ENCODE measurements at places on chromosomes 7 and 10.
A peak's percentile ranks its signal among the peaks of the same experiment; 100 is the strongest.

GRCh38 chr10:96034625-96035024 lies 8.8 kb upstream of the CCNJ start:
- DNase-seq, result no peak

DNA sequence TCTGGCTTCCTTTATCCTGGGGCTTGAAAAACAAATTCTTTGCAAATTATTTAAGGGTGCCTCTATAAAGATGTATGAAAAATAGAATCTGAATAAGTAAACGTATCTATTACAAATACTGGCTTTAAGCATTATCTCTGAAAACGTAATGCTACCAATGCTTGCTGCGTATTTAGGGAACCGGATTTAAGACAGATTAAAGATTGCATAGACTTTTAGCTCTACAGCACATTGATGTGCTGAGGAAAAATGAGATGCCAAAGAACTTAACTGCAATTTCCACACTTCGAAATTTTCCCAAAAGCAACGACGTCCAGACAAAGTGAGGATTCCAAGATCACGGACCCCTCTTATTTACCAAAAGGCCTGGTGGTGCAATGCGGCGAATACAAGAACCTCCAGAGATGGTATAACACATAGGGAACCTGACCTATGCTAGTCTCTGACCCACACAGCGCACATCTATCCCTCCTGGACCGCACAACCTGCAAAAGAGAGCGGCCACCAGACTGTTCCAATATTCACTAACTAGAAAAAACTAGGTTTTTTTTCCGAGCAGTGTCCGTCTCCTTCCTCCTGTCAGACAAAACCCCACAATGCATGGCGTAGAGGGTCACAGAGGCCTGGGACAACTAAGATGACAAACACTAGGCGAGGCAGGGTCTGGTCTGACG lies 34.3 kb upstream of the PHF14 start:
- no peak for DNase-seq

DNA sequence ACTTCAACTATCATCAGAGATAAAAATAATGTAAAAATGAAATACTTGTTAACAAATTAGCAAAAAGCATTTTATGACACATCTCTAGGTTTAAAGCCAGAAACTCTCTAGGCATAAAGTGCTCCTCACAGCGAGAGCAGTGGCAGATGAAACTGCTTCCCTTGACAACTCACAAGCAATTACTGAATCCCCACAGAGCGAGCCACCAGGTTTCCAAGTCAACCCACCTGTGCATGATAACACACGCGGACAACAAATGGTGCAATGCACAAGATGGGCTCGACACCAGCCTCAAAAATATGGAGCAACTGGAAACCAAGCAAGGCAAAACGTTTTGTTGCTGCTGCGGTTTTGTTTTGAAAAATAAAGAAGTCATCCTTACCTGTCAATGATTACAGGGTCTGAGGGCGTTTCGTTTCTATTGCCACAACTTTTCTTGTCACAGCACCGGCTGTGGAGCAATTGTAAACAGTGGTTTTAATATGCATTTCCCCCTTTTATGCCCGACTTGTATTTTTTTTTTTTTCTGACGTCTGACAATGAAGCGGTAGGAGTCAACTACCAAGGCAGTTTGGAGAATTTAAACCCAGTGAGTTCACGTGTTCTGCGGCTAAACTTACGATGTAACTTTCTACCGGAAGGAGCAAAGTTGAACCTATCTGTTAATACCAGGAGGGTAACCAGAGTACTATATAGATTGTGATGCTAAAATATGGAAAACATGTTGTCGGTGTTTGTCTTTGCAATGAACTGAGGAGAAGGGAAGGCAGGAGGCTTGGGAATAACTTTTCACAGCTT lies 7.0 kb downstream of the EBF3 start:
- DNase-seq, result no peak

- no peak for DNase-seq
These were observed 94.0 kb downstream of the ADARB2 start for GRCh38 chr10:1643161-1643907.

DNA sequence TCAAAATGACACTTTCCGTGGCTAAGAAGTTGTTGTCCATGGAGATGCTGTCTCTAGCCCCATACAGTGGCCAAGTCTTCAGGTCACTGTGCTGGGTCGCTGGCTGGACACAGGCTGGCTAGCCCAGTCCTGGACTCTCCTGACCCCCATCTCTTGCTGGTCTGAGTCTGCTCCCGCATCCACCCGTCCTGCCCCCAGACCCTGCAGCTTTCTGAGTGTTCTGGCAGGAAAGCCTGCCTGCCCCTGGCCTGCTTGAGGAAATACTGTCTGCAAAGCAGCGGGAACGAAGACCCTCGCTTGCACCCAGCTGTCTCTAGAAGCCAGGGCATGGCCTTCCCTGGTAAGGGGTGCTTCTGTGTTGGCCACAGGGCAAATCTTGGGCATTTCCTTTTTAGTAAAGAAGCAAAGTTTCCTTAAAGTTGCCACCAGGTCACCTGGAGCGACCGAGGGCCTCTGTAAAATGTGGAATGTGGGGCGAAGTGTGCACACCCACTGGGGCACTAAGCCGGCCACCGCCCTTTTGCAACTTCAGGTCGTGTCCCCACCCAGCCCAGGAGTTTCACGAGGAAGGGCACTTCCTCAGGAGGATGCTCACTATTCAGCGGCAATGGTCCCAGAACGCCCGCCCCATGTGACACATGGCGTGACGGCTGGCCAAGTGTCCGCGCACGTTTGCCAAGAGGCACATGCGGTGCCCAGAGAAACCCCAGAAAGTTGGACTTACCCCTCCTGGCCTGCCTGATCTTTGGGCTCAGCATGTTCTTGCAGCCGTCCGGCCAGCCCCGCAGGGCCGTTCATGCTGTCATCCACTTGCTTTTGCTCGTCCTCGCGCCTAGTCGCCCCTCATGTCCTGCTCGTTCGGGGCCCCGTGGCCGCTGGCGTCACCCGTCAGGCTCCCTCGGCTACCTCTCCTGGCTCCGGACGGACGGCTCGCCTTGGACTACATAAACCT lies 558 bp downstream of the ARHGAP22 start:
- DNase-seq, result no peak

DNA sequence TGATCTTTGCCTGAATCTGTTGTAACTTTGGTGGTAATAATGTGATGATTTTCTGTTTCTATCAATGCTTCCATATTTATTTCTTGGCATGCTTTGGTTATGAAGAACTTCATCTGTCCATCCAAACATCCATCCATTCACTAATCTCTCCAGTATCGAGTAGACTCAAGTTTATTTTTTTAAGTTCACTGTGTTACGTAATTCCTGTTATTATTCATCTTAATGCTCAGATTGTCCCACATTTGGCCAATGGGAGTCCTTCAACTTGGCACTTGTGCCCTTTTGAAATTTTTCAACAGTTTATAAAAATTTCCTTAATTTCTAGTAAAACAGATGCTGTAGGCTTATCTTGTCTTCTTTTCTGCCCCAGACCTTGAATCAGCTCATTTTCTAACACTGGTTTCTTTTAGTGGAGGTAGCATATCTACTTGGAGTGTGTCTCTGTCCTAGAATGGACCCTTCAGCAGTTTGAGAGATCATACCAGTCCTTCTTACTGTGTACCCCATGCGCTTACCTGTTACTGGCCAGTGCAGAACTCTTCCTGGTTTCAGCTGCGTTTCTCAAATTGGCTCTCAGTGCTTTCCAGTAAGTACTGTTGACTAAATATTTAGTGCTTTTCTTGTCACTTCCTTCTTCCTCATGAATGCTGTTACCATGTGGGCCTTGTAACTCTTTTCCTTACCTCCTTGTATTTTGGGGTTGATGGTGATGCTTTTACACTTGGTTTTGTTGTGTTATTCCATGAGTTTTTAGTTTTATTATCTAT lies 100.8 kb downstream of the MLLT10 start:
- DNase-seq, result no peak

GRCh38 chr10:78045237-78045636 lies 11.6 kb downstream of the RPS24 start:
- no peak for DNase-seq

DNA sequence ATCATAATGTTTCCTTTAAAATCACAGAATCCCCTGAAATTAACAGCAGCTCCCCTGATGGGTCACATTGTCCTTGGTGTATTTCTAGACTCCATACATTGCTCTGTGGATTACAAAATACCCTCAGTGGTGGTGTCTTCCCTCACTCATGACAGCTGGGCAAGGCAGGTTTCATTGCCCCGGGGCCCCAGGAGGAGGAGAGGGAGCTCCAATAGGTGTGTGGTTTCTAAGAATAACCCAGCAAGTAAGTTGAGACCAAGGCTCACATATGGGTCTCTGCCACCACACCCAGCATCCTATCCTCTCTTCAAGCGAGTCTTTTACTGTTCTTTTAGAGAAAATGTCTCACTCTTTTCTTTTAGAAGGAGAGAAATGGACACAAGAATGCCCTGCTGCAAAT lies 63.6 kb downstream of the PKD1L1 start:
- DNase-seq, result no peak

GRCh38 chr7:131104596-131105293 lies 222.9 kb upstream of the MKLN1 start:
- DNase-seq, result peak; percentile 41

DNA sequence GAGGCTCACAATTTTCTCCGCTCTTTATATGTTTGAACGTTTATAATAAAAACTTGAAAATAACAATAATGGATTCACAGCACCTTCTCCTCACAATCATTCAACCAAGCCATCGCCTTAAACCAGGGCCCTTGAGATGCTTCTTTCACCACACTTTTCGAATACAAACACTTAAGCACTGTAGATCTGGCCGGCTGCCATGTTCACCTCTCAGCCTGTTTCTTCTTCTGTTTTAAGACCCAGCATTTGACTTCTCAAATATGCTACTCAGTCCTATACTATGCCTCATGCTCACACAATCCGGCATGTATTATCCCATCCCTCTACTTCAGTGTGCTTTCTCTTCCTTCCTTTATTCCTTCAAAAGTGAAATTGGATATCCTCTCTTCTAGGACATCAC lies 280.6 kb downstream of the TFEC start:
- no peak for DNase-seq

DNA sequence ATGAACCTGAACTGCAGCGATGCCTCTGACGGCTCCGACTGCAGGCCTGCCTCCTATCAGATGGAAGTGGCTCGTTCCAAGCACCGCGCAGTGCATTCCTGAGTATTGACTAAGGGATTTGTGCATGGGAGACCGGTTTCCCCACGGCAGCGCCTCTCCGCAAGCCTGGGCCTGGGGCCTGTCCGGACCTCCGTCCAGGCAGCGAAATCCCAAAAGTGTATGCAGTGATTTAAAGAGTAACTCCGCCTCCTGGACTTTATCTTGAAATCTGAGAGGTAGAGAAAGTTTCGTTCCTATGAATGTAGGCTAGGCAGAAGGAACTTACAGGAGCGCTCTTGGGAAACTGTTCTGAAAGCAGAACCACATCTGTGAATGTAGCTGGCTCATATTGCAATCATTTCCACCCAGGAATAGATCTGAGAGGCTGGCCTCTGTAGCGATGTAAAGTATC lies 106.2 kb upstream of the CELF2 start:
- no peak for DNase-seq

GRCh38 chr7:106377847-106378361 lies 93.1 kb upstream of the NAMPT start:
- no peak for DNase-seq

DNA sequence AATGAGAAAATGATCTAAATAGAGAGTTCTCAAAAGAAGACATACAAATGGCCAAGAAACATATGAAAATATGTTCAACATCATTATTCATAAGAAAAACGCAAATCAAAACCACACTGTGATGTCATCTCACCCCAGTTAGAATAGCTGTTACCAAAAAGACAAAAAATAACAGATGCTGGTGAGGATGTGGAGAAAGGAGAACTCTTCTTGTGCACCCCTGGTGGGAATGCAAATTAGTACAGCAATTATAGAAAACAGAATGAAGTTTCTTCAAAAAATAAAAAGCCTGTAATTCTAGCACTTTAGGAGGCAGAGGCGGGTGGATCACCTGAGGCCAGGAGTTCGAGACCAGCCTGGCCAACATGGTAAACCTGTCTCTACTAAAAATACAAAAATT lies 199.3 kb downstream of the PARD3 start:
- DNase-seq, result no peak

DNA sequence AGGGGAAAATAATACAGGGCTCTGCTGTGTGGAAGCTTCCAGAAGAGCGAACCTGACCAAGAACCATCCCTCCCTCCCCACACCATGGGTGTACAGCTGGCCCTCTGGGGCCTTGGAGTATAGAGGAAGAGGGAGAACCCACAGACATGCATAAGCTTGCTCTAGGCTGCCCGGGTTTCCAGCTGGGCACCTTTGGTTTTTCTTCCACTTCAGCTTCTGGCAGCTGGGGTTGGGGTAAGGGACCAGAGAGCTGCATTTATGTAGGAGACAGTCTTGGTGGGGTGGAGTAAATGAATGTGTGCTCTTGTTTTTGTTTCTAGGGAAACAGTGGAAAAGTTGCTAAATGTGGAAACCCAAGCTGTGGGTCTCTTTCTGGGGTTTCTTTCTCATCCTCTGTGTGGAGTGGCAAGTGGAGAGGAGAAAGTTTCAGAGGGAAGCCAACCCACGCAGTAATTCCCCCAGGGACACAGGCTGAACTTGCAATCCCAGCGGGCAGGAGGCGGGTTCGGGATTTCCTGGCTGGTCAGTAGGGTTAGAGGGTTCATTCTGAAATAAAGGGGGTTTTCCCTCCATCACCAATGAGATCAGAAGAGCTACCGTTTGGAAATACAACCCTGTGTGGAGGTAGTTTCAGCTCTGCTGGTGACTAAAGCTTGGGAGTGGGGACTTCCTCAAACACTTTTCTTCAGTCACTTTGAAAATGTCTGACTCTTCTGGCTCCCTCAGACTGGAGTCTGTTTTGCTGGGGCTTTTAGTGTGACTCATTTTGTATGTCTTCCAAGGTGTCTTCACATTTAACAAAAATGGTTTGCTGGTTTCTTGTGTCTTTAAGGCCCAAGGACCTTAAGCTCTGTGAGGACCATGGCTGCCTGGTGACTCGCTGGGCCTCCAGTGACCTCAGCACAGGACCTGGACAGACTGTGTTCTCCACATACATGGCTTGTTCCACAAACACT lies 22.2 kb upstream of the SRGN start:
- DNase-seq, result peak; percentile 34

- peak; percentile 33 for DNase-seq
These were observed 1.3 kb downstream of the PFKFB3 start for GRCh38 chr10:6204063-6204340.

GRCh38 chr7:117281562-117281961 lies 41.3 kb downstream of the WNT2 start:
- no peak for DNase-seq
